ENCODE measurements at places on chromosomes 12 and 14.

DNA sequence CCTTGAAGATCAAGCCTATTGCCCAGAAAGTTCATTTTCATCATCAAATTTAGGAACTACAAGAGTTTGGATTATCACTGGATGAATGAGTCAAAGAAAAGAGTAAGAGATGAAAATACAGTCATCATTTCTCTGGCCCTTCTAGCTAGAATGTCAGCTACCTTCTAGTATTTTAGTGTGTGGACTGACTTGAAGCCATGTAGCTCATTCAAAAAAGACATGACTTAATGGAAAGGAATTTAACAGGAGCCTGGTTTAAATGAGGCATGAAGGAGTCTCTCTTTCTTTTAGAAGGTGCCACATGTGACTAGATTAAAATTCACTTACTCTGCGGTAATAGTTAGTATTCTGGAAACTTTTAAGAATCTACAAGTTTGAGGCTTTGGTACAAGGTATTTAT lies 7.1 kb downstream of the PTHLH start:
- DNase-seq = no peak

DNA sequence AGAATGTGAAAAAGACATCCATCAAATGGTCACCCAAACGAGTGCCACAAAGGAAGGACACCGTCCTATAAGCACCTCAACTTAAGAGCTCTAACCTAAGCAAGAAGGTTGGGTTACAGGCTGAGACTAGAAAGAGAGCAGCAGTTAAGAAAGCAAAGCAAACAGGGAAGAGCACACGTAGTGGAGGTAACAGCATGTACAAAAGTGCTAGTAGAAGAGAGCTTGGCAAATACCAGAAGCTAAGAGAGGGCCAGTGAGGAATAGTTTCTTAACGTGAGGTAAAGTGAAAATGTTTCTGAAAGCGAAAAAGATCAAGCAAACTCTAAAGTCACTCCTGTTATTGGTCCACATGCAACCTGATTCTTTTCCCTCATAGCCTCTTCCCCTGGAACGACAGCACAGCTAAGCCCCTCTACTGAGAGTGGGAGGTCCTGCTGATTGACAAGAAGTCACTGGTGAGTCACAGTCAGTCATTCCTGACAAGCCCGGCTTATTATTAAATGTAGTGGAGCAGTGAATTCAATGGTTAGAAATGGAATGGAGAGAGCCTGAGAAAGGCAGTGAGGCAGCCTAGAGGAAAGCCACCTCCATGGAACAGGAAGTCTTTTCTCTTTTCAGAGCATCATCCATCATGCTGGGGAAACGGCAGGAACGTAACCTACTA lies 204.4 kb downstream of the SLC25A21 start:
- no peak for DNase-seq

GRCh38 chr12:49838973-49839633 lies 3.8 kb downstream of the BCDIN3D start:
- DNase-seq = peak; percentile 51

- DNase-seq = no peak
Observed at GRCh38 chr12:124452576-124453331, 114.7 kb downstream of the NCOR2 start.

DNA sequence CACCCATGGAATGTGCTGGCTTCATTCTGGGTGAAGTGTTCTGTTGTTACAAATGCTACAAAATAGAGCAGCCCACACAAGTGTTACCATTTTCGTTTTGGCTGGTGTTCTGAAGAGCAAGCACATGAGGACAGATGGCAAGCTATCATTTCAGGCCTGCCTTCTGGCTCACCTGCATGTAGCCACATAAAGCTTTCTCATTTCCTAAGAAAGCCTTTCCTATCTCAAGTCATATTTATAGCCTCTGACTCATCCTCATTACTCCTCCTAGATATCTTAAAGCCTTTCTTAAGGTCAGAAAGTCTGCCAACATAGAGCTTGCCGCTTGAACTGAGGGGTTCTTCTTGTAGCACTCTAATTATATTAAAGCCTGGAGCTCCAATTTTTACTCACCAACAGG lies 89.0 kb downstream of the PTPRR start:
- DNase-seq = no peak

DNA sequence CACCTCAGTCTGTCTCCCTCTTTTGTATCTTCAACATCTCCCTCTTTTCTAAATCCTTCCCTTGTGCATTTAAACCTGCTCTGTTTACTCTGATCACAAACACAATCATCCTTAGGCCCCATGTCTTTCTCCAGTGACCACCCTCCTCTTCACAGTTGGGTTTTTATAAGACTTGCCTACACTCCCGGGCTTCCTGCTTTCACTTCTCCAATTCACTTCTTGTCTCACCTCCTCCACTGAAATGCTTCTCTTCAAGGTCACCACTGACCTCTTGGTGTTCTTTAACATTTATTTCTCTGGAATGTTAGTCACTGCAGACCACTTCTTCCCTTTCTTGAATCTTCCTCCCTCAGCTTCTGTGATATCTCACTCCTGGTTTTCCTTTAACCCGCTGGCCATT lies 8.7 kb upstream of the SMCO2 start:
- DNase-seq = no peak

DNA sequence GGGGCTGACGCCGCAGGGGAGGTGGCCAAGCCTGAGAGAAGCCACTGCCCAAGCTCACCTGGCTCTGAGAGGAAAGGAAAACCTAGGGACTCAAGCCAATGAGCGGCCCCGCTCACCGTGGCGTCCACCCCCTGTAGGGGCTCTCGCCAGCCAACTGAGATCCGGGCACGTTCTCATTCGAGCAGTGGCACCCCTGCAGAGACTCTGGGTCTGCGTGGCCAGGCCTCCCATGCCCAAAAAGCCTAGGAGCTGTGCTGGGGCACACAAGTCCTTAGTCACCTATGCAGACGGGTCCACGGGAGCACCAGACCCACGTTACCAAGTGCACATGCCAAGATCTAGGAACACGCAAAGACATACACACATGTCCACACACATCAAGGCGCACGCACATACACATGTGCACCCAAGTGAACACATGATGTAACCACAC lies 106.2 kb downstream of the NCOR2 start:
- DNase-seq = no peak

DNA sequence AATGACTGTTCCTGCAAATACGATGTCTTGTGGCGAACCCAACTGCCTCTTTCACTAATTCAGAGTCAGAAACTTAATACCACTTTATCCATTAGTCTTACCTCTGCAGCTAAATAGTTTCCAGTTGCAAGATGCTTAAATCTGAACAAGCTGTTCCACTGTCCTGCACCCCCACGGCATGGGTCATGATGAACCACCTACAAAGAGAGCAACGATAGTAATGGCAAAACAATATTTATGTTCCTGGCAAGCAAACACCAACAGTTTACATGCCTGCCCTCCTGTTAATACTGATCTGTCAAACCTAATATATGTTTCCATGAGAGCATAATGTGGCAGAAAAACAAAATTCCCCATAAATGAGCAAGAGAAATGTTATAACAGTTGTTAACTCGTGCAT lies 121.9 kb downstream of the ITPR2 start:
- DNase-seq = no peak

DNA sequence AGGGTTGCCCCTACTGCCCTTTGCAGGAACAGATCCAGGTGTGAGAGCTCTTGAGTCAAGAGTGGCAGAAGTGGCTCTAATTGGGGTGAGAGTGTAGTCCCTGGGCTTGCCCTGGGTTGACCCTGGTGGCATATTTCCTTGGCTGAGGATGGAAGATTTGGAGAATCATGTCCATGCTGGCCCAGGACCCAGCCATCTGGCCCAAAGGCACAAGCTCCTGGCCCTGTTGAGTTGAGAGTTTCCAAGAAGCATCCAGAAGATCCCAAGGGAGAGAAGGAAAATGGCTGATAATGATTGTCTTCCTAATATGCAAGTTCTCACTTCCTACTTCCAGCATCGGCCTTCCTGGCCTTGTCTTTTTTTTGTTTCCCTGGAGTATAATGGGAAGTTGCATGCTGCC lies 55.5 kb upstream of the SRSF5 start:
- no peak for DNase-seq

- no peak for DNase-seq
Observed at GRCh38 chr12:116954710-116955381, 44.1 kb downstream of the FBXW8 start.

DNA sequence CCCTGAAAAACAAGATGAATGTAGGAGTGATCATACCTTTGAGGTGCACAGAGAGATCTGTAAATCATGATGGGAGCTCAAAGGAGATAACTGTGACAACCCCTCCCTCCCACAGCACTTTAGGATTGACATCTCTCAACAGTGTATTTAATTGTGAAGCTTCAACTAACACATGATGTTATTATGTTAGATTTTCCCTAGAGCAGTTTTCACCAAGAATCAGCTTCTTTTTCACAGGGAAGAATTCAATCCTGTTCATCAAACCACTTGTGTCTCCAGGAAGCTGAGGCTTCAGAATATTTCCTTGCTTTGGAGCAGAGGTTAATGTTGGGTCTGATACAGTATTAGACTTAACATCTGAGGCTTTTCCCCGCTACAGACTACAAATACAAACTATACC lies 11.8 kb downstream of the RPS6KA5 start:
- no peak for DNase-seq

Data from T-helper 2 cell (primary cell).